Stimulated activated CD8-positive, alpha-beta memory T cell treated with anti-CD3 and anti-CD28 coated beads, Interleukin-4, amount 100 ng/mL, for 4 hours (primary cell): ENCODE measurements at places on chromosomes 7 and 10.

DNA sequence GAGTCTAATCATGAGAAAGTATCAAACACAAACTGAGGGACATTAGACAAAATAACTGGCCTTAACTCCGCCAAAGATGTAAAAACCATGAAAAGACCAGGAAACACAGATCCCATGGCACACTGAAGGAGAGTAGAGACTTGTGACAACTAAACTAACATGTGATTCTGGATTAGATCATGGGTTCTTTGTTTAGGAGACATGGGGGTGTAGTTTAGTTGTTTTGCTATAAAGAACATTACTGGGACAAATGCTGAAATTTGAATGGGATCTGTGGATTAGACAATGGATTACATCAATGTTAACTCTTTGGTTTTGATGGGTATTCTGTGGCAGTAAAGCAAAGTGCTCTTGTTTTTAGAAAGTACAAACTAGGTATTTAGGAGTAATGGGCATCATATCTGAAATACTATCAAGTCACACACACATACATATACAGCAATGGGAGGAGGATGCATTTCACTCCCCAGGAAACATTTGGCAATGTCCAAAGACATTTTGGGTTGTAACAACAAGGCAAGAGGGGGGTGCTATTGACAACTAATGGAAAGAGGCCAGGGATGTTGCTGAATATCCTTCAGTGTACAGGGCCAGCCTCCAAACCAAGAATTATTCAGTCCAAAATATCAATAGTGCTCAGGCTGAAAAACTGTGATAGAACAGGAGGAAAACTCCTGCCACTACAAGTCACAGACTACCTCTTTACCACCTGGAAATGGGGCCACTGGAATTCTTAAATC lies 32.4 kb downstream of the WAPL start:
- DNase-seq: no peak

GRCh38 chr7:1053816-1054370 lies 9.5 kb downstream of the GPR146 start:
- DNase-seq: no peak

DNA sequence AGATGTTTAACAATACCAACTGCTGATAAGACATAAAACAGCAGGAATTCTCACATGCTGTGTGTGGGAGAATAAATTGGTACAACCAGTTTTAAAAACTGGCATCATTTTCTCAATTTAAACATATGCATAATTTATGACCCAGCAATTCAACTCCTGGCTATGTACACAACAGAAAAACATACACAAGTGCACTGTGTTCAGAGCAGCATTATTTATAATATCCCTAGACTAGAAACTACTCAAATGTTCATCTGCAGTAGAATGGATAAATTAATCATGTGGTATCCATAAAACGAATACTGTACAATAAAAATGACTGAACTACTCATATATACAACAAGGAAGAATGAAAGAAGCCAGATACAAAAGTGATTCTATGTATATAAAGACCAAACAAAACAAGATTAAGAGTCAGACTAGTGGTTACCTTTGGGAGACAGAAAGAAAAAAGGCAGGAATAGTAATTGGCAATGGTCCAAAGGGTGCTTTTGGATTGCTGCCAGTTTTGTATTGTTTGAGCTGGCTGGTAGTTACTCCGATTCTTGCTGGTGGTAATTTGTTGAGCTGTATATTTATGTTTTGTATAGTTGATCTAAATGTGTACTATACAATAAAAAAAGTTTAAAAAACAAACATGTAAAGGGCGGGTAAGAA lies 306.0 kb downstream of the TFEC start:
- DNase-seq: no peak

DNA sequence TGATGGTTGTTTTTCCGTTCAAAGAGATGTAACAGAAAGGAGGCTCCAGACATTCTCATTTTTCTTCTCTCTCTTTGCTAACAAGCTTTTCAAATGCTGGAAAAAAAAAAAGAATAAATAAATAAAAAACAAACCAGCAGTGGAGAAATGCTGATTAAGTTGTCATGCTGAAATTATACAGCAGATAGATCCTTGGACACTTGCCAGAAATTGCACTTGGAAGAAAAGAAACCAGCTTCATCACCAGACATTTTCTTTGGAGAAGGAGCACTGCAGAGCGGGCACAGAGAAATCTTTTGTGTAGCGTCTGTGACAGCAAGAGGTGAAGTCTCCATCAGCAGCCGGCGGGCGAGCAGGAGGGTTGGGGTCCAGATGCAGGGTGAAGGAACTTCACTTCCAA lies 55.8 kb downstream of the CLRN3 start:
- no peak for DNase-seq

DNA sequence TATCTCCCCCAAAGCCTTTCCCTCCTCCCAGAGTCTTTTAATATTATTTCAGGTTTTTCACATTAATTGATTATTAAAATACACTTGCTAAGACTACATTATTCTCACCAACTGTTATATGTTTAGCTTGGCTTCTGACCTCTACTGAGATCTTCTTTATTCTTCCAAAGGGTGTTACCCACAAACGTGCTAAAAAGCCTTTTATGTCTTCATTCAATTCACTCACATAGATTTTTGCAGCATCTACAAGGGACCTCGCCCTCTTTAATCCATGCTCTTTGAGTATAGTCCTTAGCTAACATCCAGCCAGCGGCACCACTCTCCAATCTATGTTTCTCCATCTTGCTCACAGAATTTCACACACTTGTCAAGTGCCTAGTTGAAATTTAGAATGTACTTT lies 115.9 kb downstream of the HIPK2 start:
- DNase-seq: no peak

DNA sequence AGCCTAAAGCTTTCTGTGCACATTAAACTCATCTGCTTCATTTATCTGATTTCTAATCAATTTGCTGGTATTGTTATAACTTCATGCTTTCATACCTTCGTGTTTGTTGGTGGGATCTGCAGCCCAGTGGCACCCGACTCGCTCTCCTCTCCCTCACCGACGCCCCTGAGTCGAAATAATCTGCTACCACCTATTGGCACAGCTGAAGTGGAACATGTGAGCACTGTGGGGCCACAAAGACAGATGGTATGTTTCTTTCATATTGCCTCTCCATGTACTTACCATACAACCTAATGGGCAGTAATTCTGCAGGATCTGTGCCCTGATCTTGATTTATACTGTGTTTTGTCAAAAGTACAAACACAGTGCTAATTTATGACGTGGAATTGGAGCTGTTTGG lies 12.4 kb downstream of the DNAJC9 start:
- no peak for DNase-seq

- no peak for DNase-seq
These were observed 45.5 kb upstream of the RHOBTB1 start for GRCh38 chr10:60989400-60989876.

DNA sequence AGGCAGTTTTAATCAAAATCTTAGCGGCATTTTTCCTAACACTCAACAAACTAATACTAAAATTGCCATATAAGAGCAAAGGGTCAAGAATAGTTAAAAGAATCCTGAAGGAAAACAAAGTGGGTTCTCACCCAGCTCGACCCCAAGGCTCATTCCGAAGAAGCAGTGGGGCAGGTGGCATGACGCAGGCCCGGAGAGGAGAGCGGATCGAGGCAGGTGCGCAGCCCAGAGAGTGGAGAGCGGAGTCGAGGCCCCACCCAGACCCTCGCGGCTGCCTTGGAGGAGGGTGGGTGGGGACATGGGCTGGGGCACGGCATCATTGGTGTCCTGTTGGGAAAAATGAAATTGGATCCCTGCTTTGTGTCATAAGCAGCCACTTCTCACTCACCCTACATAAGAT lies 109.8 kb downstream of the INPP5A start:
- no peak for DNase-seq

- no peak for DNase-seq
These were observed 264.6 kb upstream of the BMPER start for GRCh38 chr7:33640741-33641140.

GRCh38 chr10:78759456-78760120 lies 309.2 kb upstream of the ZMIZ1 start:
- no peak for DNase-seq

GRCh38 chr10:56623064-56623463 lies 262.0 kb upstream of the ZWINT start:
- no peak for DNase-seq

- no peak for DNase-seq
These were observed 76.4 kb downstream of the CALN1 start for GRCh38 chr7:72335561-72336381.
